ENCODE measurements at places on chromosomes 3 and 15.

- no peak for DNase-seq
Measured at GRCh38 chr3:17313746-17314145, 428.7 kb downstream of the TBC1D5 start.

DNA sequence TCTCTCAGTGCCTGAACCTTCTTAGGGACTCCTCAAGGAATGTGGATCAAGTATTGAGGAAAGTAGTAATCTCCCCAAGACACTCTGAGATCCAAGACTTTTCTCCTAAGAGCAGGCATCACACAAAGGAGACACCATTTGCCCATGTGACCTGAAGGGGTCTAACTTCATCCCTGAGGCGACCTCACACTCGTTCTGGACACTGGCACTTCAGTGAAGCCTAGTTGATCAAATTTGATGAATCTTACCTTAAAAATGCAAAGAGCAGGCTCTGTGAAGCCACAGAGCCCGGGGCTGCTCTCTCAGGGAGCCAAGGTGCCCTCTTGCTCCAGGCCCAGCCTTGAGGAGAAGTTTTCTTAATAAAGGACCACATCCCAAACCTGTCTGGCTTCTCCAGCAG is 64.3 kb downstream of the SCN11A start:
- no peak for DNase-seq

DNA sequence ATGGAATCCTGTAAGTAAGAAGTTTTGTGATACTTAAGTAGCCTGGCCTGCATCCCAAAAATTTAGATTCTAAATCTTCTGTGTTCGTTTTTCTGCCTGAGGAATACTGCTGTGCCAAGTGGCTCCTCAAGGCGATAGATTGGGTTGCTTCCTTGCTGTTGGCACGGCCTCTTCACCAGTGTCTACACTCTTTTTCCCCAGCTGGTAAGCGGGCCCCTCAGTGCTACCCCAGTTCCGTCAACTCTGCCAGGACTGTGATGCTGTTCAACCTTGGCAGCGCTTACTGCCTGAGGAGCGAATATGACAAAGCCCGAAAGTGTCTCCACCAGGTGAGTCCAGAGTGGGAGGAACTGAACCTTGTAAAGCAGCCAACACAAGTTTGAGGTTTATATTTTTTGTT is 53.3 kb upstream of the TRIM71 start:
- no peak for DNase-seq

DNA sequence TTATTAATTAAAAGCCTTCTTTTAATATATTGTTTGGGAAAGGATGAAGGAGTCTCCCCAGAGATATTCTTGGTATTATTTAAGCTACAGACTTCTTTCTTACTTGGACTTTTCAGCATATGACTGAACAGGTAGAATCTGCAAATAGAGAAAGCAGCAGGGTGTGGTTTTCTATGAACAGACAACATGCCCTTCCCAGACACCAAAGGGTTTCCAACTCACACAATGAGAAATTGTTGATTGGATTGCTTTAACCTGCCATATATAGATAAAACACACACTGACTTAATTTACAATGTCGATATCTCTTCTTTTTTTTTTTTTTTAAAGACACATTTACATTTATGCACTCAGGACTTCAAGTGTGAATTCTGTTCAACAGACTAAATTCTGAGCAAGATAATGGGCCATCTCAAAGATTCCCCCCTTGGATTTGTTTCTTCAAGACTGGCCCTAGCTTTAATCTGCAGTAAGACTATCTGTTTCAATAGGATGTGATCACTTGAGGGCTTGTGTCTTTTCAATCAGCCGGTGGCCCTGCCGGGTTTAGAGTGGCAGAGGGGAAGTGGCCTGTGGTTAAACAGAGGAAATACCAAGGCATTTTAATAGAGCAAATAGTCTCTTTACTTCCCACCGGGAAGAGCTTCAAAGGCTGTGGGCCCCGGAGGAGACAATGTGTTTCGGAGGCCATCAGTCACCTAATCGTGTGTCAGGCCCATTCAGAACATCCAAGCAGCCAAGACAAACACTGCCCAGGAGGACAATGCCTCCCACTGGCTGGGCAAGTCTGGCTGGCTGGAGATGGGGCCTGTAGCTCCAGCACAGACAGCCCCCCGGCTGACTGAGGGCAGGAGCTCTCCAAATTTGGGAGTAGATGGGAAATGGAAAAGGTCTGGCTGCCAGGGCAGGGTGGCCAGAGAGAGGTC is 6.1 kb downstream of the IL17RD start:
- peak; percentile 24 for DNase-seq

- no peak for DNase-seq
Measured at GRCh38 chr15:23566071-23566554, 639 bp downstream of the MKRN3 start.

- no peak for DNase-seq
Measured at GRCh38 chr3:176595307-176595706, 602.0 kb downstream of the TBL1XR1 start.

- DNase-seq, result peak; percentile 11
Measured at GRCh38 chr15:91393186-91393585, 293.1 kb downstream of the SV2B start.

- no peak for DNase-seq
Measured at GRCh38 chr3:134711284-134711683, 60.5 kb upstream of the KY start.

DNA sequence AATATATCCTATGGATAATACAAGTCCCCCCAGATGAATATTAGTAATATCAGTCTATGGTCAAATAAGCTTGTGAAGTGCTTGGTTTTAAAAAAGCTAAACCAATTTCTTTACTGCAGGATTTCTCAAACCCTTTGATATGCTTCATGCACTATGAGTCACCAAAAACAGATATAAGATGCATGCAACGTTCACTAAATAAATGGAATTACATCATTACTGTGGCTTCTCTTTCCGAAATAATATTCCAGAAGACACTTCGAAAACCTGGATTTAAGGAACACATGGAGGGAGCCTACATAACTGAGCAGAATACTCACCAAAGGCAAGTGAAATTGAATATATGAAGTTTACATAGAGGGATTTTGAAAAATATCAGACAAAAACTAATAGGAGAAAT is 126.3 kb upstream of the ABI3BP start:
- no peak for DNase-seq

DNA sequence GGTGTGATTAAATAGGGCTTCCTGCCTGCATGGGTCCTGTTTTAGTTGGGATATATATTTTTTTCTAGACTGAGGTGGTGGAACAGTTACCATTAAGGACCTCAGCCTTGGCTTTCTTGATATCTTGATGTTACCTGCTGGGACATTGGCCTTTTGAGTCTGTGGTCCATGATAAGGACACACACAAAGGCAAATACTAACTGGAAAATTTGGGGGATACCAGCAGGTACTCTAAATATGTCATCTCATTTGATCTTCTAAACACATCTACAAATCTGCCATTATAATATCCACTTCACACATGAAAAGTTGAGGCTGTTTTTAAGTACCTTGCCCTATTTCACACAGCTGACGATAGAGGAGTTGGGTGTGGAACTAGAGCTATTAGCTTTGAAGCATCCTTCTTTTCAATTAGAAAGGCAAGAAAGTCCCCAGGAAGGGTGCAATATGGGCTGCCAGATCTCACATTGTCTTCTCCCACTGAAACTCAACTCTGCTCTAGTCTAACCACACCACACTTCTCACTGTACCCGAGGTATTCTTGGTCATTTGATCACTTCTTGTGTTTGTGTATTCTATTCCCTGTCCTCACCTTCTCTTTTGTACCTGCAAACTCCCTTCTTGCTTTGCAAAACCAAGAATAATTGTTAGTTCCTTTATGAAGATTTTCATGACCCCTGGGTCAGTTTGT is 288.3 kb upstream of the ICE2 start:
- DNase-seq, result no peak

DNA sequence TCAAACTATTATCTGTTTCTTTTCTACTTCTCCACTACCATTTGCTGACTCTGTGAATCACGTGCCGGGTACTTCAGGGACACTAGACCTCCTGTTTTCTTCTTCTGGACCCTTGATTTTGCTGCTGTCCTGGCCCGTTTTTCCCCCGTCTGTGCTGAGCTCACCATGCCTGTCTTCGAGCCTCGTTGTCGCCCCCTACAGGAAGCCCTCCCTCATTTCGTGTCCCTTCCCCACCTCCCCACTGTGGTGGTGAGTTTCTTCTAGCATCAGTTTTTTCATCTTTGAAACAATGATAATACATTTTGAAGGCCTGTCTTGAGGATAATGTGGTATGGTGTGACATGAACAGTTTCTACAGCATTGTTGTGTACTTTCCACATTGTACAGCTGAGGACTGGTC is 12.8 kb downstream of the GABRG3 start:
- DNase-seq, result no peak

- DNase-seq, result no peak
Measured at GRCh38 chr3:117011687-117012250, 302.2 kb downstream of the TUSC7 start.

DNA sequence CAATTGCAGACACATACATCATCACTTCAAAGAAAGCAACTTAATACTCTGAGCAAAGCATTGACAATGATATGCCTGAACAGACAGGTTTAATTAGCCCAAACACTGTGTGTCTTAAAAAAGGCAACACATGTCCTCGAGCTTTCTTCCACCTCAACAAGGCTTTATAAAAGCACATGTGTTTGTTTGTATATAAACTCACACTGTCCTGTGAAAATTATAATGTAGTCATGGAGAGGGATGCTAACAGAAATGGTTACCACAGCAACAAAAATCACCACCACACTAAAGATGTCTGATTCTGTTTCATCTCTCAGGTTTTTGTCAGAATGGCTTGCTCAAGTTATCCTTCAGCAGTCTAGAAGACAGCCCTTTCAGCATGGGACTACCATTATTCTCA is 314.7 kb downstream of the MAGI1 start:
- DNase-seq, result no peak

DNA sequence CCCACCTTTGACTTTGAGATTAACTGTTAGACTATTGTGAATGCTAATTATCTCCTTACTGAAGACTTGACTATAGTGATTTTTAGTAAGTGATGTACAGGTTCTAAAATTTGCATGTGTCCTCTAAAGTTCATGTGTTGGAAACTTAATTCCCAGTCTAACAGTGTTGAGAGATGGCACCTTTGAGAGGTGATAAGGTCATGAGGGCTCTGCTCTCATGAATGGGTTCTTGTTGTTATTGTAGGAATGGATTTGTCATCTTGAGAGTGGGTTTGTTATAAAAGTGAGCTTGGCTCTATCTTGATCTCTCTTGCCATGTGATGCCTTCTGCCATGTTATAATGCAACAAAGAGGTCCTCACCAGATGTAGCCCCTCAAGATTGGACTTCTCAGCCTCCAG is 18.9 kb upstream of the LMOD3 start:
- DNase-seq, result no peak

DNA sequence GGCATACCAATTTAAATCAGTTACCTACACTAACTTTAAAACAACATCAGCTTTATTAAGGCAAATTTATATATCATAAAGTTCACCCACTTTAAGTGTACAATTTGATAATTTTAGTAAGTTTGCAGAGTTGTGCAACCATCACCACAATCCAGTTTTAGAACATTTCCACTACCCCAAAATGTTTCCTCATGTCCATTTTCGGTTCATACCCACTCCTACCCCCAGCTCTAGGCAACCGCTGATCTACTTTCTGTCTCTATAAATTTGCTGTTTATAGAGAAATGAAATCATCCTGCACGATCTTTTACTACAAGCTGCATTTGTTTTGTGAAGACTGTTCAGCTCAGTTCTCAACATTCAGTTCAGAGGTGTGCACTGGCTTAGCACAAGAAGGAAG is 31.5 kb upstream of the FAM81A start:
- peak; percentile 81 for DNase-seq

DNA sequence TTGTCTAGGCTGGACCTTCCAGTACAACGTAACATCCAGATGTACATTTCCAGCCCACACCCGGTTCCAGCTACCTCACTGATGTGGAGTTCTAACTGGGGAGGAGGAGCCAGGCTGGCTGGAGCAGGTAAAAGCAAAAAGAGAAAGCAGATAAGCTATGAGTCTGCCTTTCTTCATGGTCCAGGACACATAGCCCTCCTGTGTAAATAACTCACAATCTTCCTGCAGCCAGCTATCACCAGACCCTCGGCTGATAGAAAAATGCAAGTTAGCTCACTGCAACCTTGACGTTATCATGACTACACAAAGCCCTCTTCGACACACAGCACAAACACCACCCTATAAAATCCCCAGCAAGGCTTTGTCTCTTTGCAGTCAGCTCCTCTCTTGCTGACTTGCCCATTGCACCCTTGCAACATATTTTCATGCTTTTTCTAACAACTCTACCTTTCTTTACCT is 20.5 kb upstream of the ELP6 start:
- no peak for DNase-seq

DNA sequence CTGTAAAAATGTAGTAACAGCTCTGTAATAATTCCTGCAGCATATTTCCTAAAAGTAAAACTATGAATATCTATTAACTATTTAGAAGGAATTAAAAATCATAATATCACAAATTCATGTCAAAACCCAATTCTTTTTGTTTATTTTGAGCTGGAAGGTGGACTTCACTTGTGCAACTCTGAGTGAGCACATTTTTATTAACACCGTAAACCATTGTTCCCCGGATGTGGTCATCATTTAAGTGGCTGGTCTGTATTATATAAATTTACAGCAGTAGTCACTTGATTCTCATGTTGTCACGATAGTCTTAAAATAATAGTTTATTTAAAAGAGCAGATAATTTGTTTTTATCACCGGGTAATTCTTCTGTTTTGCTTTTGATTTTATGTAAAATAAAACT is 43.0 kb upstream of the UTS2B start:
- no peak for DNase-seq

GRCh38 chr3:102722317-102722716 is 287.5 kb downstream of the ZPLD1 start:
- no peak for DNase-seq

GRCh38 chr3:102332934-102333333 is 101.9 kb upstream of the ZPLD1 start:
- no peak for DNase-seq

GRCh38 chr15:65778269-65778668 is 13.8 kb downstream of the DENND4A start:
- no peak for DNase-seq
